ENCODE measurements at places on chromosomes 16 and 17. TPM values are rescaled to one million over a fixed set of nuclear protein-coding genes. Genes with fewer than 3 reads are reported as not detected.

Gene ZG16B
- polyA plus RNA-seq: not detected

Gene DNAJA2
- 8.8 TPM for polyA plus RNA-seq

Gene SECTM1
- 0.22 TPM for polyA plus RNA-seq

Gene AIPL1
- not detected for polyA plus RNA-seq

Gene SIAH1
- polyA plus RNA-seq: 10.6 TPM

Gene HBA2
- polyA plus RNA-seq: 7.9 TPM

Gene PPM1E
- polyA plus RNA-seq: not detected

Gene EPX
- not detected for polyA plus RNA-seq
